ENCODE measurements at places on chromosomes 7 and 10.

DNA sequence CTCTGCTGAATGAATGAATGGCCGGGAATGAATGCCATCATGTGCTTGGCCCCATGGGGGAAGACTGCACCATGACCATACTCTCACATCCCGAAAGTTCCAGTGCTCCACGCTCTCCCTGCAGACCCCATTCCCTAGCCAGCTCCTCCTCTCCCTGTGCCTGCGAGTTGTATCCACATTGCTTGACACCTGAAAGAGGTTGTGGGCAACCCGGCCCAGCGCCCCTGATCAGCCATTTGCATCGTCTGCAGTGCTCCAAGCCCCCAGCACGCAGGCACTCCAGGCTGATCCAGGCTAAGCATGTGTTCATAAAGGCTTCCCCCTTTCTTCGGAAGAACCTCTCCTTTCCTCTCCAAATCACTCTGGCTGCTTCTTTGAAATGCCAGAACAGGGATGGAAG lies 354.4 kb upstream of the MKI67 start:
- DNase-seq, result no peak

GRCh38 chr10:29658984-29659965 lies 24.5 kb upstream of the SVIL start:
- DNase-seq, result peak; percentile 53

DNA sequence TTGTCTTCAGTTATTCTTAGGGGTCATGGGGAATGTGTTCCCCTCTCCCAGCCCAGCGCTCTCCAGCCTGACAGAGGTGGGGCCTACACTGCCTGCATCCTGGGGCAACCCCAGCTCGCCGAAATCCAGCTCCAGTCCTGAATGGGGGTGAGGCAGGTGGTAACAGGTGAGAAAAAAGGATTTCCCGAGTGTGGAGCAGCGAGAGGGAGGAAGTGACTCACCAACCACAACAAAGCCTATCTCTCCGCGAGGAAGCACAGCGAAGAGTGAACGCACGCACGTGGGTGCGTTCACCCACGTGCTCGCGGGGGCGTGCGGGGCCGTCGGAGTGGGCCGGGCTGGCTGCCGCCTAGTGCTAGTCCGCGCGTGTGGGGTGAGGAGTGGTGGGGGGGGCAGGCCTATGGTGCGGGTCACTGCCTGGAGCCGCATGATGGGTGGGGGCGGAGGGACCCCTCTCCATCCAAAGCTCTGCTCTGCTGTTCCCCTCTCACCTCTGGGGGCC lies 855 bp upstream of the PALD1 start:
- DNase-seq, result peak; percentile 65

DNA sequence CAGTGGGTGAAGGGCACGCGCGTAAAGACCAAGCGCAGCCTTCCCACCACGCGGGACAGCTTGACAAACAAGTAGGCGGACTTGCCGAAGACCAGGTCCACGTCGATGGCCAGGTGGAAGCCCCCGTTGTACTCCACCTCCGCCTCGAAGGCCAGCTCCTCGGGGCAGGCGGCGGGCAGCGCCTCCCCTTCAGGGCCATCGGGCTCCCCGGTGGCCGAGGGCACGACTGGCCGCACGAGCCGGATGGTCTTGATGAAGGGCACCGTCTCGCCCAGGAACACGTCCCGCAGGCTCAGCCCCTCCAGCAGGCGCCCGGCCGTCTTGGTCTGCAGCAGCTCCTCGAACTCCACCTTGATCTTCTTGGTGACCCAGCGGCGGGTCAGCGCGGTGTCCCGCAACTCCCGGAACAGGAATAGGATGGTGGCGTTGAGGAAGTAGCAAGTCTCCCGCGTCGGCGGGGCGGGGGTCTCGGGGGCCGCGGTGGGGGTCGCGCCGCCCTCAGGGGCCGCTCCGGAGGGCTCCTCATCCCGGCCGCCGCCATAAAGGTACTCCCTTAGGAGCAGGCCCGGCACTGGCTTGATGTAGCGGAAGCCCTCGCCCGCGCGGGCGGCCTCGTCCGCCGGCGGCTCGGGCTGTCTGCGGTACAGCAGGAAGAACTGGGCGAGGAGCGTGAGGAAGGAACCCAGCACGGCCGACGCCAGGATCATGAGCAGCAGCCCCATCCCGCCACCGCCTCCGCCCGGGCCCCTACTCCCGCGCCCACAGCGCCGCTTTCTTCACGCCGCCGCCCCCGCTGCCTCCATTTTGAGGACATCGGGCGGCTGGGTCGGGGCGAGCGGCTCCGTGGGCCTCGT lies 507 bp downstream of the PDZD8 start:
- no peak for DNase-seq

- no peak for DNase-seq
These were observed 260.6 kb downstream of the CCSER2 start for GRCh38 chr10:84588971-84589370.

DNA sequence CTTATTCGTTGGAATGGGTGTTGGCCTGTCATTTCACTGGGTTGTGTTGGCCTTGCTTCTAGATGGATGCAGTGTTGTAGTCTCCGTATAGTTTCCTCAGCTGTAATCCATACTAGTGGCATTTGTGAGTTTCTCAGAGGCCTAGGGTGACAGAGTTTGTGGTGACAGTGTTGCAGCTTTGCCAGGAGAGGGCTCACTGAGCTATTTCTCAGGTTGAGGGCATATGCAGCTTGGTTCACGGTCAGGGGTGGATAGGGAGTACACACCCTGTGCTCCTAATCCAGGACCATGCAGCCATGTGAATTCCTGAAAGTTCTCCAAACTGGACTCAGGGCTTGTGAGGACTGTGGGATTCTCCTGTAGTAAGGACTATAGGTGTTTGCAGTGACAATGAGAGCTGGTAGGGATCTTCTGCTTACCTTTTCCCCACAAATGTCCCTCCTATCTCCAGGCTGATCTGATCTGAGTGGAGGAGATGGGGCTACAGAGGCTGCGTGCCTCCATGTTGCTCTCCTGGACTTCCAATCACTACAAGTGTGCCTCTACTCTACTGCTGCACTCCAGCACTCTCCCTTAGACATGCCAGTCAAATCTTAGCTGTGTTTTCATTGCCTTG lies 229.0 kb downstream of the STK31 start:
- DNase-seq, result no peak

DNA sequence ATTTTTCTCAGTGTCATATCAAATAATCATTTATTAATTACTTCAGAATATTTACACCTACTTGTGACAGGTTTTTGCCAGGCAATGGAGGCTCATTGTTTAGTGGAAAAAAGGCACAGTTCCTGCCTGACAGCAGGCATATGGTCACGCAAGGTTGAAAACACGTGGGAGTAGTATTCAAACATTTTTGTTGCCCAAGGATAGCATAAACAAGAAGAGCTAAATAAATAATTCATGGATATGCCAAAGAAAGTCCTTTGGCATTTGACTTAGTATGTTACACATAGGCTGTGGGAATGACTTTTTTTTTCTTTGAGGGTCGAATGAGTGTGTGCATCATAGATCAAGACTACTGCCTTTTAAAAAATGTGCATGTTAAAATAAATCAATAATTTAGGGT lies 120.5 kb upstream of the SEMA3E start:
- DNase-seq, result no peak

- no peak for DNase-seq
These were observed 180.2 kb upstream of the CACNA2D1 start for GRCh38 chr7:82623812-82624211.

- no peak for DNase-seq
These were observed 268.6 kb downstream of the SDK1 start for GRCh38 chr7:3569643-3570042.

- no peak for DNase-seq
These were observed 139.9 kb downstream of the CCDC71L start for GRCh38 chr7:106520962-106521514.

DNA sequence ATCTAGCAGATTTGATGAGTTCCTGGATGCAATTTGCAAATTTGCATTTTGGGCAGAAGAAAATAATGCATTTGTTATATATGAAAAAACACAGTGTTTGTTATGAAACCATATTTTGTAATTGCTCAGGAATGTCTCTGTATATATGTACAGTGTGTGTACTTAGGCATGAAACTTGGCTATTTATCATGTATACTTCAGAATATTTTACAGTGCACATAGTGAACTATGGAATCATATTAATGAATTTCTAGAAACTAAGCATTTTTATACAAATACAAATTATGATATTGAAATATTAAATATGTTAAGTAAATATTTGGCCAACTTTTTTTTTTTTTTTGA lies 107.5 kb downstream of the TWIST1 start:
- DNase-seq, result no peak

GRCh38 chr10:56622335-56622973 lies 261.4 kb upstream of the ZWINT start:
- DNase-seq, result no peak

DNA sequence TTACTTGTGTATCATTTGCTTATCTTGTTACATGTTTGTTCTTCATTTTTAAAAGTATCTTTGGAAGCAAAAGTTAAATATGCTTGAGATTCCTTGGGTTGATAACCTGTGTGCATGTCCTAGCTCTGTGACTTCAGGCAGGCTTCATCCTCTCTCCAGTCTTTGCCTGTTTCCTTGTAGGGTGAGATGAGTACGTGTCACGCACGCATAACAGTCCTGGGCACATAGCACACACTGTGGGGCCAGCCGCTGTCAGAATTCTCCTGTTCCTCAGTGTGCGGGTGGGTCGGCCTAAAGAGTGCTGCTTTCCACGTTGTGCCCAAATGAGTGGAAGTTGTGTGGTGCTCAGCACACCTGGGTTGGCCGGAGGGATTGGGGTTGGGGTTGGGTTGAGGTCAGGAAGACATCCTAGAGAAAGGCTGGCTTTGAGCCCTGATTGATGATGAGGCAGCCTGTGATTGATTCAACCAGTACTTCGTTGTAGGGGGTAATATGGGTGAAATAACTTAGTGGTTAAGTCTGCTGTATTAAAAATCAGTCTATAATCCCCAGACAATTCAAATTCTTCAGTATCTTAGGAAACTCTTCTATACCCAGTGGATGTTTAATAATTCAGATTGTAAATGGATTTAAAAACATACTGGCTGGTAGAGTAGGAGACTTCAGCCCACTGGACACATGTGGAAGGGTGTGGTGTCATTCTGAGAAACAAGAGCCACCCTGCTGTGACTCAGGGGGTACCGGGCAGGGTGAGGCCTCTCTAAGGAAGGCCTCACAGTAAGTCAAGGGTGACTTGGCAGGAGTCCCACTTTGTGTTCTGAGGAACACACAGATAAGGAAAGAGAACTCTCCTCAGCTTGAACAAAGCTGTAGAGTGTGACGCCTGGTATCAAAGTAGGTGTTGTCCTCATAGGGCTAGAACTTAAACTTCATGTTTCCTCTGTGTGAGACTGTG lies 54.8 kb downstream of the DAGLB start:
- peak; percentile 34 for DNase-seq

- no peak for DNase-seq
These were observed 124.8 kb downstream of the KIAA1217 start for GRCh38 chr10:24333736-24334135.

GRCh38 chr7:26329520-26330255 lies 38.0 kb downstream of the SNX10 start:
- no peak for DNase-seq

- no peak for DNase-seq
These were observed 384.6 kb downstream of the ARL4A start for GRCh38 chr7:13072014-13072413.

GRCh38 chr10:68269562-68270290 lies 37.8 kb upstream of the ATOH7 start:
- no peak for DNase-seq

DNA sequence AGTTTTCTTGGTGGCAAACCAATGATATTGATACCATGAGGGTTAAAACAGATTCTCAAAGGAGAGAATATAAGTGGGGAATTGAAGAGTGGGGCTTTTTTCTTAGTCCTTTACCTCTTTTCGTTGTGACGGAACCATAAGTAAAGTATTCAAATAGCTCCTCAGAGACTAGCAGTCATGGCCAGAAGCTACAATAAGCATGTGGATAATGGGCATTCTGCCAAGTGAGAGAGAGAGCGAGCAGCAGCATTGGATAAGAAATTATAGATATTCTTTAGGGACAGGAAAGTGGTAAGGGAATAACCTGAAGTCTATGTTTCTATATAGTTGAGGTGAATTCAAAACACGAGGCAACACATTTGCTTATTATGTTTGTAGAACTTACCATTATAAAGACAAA lies 235.1 kb downstream of the SEMA3E start:
- DNase-seq, result no peak

DNA sequence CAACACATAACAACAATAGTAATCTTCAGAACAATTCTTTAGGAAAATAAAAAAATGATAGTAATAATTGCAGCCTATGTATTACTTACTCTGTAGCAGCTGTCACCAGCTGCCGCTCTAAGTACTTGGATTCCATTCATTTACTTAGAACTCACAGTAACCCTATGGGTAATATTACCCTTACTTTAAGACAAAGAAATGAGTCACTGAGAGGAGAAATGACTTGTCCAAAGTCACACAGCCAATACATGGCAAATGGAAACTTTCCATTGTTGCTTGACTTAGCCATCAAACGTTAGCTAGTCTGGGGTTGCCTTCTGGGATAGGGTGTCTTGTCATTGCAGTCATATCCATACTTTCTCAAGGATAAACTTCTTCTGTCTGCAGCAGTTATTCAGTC lies 3.6 kb downstream of the CCNY start:
- DNase-seq, result no peak

DNA sequence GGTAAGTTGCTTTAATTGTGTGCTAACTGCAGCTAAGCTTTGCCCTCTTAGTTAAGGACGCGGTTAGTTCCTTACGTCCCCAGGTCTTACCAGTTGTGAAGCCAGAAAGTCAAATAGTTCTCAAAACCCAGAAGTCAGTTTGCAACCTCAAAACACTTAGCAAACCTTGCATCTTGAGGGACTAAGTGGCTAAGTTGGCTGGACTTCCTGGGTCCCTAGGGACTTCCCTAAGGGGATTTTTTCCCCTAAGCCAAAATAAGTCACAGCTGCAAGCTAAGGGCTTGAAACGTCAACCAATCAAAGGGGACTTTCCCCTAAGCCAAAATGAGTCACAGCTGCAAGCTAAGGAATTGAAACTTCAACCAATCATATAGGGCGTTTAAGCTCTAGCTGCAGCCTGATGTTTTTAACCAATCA lies 36.2 kb upstream of the HECW1 start:
- peak; percentile 16 for DNase-seq

DNA sequence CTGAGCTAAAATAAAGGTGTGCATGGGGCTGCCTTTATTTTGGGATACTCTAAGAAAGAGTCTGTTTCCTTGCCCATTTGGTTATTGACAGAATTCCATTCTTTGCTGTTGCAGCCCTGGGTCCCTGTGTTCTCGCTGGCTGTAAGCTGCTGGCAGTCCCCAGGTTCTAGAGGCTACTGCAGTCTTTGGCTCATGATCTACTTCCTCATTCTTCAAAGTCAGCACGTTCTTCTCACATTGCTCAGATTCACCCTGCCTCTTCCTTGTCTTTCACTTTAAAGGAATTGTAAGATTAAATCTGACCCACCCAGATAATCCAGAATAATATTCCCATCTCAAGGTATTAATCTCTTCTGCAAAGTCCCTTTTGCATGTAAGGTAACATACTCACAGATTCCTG lies 620.3 kb downstream of the CCSER2 start:
- no peak for DNase-seq

Data from stimulated activated CD4-positive, alpha-beta T cell treated with anti-CD3 and anti-CD28 coated beads, Interleukin-12 subunit alpha, Interleukin-12 subunit beta, amount 100 ng/mL, for 48 hours (primary cell).